Sigmoid colon (tissue), 7 donors: ENCODE measurements at places on chromosomes 2 and 18. TPM values are rescaled to one million over a fixed set of nuclear protein-coding genes. Genes with fewer than 3 reads are reported as not detected.

SDC1 gene
- total RNA-seq, result 0.33 TPM

CRYBA2 gene
- not detected for total RNA-seq

MYL1 gene
- total RNA-seq, result not detected

AQP12A gene
- not detected for total RNA-seq

RAX gene
- not detected for total RNA-seq

DNAJC5G gene
- 1.7 TPM for total RNA-seq

GAREM2 gene
- 1.8 TPM for total RNA-seq

ARHGEF33 gene
- total RNA-seq, result 2.2 TPM

GRCh38 chr18:11308499-11308898 lies 159.1 kb upstream of the PIEZO2 start:
- no peak overlapping the region for H3K4me3 ChIP-seq
- H3K36me3 ChIP-seq, result no peaks in the 10 kb centered on the region
- H3K27me3 ChIP-seq, result no peaks in the 10 kb centered on the region
- no peak for DNase-seq
- no peaks in the 10 kb centered on the region for H3K4me1 ChIP-seq
- H3K27ac ChIP-seq, result no peak overlapping the region

DNA sequence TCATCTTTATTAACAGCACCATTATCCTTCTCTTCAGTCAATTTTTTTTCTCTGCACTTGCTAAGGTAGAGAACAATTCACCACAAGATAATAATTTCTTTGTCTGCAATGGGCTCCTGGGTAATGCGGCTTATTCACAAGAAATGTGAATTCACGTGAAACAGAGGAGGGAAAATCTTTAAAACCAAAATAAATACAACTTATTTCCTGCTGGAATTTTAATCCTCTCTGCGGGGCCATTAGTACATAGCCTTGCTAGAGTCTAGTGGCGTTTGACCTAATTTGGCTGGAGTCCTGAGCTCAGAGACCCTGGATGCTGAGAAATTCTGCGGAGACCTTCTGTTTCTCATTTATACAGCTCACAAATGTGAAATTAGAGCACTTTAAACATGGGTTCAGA lies 319.3 kb upstream of the MMADHC start:
- no peak overlapping the region for H3K27ac ChIP-seq
- H3K27me3 ChIP-seq, result no peaks in the 10 kb centered on the region
- H3K4me1 ChIP-seq, result no peaks in the 10 kb centered on the region
- H3K4me3 ChIP-seq, result no peak overlapping the region
- no peak for DNase-seq

GRCh38 chr2:160220545-160221009 lies 20.5 kb upstream of the ITGB6 start:
- H3K27me3 ChIP-seq, result no peaks in the 10 kb centered on the region
- DNase-seq, result no peak
- H3K27ac ChIP-seq, result no peak overlapping the region
- no peak overlapping the region for H3K4me3 ChIP-seq

DNA sequence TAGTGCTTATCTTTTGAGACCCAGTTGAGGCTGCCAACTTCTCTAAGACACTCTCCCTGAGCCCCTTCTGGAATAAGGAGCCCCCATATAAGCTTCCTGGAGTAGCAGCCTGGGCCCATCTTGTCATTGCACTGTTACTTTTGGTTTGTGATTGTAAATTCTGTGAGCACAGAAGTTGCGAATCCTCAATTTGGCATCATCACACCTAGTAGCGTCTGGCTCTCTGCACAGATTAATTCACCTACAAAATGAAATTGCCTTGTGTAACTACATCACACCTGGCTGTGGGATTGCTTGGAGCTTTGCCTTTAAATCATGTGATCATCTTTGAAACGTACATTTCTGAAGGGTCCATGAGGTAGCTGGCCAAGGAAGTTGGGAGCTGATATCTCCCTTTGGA lies 193.2 kb upstream of the BCL2L11 start:
- no peaks in the 10 kb centered on the region for H3K4me1 ChIP-seq
- H3K27ac ChIP-seq, result no peak overlapping the region
- no peak overlapping the region for H3K4me3 ChIP-seq
- H3K27me3 ChIP-seq, result no peaks in the 10 kb centered on the region

DNA sequence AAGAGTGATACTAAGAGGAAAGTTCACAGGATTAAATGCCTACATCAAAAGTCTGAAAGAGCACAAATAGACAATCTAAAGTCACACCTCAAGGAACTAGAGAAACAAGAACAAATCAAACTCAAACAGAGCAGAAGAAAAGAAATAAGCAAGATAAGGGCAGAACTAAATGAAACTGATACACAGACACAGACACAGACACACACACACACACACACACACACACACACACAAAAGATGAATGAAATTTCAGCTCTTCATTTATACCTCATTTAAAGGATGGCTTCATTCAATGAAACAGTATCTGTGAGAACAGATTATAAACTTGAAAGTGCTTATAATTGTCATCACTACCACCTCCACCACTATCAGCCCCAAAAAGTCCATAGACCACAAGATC lies 428.9 kb downstream of the MBD2 start:
- H3K4me3 ChIP-seq, result no peak overlapping the region
- no peak overlapping the region for H3K27ac ChIP-seq
- no peaks in the 10 kb centered on the region for H3K36me3 ChIP-seq
- no peak for DNase-seq

DNA sequence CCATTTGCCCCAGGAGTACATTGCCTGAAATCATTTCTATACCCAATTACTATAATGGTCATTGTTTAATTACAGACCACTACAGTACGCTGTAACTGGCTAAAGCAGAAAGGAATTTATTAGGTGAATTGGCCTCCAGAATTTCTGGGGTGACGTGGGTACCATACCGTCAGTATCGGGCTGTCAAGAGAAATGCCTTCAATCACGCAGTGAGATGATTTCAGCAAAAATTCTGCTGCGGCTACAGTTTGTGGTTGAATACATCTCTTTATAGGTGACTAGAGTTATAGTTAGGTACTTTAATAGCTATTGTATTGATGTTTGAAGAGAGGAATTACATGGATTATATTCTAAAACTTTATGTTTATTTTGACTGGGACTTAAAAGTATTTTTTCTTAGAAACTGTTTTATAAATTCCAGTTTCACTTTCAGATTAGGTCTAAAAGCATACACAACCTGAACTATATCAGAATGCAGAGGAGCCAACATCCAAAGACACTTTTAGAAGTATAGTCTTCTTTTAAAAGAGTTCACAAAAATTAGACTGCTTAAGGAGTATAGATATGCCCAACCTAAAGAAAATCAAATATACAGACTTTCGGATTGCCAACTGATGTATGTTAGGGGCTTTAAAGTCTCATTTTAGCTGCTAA lies 128.4 kb downstream of the TTC27 start:
- H3K4me1 ChIP-seq, result no peaks in the 10 kb centered on the region
- H3K36me3 ChIP-seq, result peaks cover 4% of the 10 kb centered on the region
- H3K4me3 ChIP-seq, result no peak overlapping the region

- H3K27ac ChIP-seq, result no peak overlapping the region
- H3K4me3 ChIP-seq, result no peak overlapping the region
- H3K4me1 ChIP-seq, result peaks cover 14% of the 10 kb centered on the region
- DNase-seq, result no peak
- H3K27me3 ChIP-seq, result no peaks in the 10 kb centered on the region
- H3K36me3 ChIP-seq, result no peaks in the 10 kb centered on the region
Observed at GRCh38 chr2:150528861-150529801, 41.7 kb upstream of the RND3 start.

DNA sequence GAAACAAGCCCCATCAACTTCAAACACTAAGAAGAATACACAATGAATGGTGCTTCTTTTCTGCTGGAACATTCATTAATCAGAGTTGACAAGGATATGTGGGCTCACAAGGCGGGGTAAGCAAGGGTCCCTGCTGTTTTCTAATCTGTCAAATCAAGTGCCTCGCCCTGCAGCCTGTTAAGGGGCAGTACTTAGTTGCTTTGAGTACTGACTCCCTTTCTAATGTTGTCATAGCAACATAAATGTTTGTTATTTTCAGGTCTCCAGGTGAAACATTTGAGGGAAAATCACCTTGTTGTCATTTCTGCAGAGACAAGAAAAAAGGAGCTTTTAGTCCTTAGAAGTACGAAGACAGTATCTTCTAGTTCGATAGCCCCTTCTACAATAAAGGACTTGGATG lies 284.7 kb upstream of the PKDCC start:
- H3K36me3 ChIP-seq, result no peaks in the 10 kb centered on the region
- no peaks in the 10 kb centered on the region for H3K27me3 ChIP-seq
- H3K4me1 ChIP-seq, result no peaks in the 10 kb centered on the region
- no peak overlapping the region for H3K27ac ChIP-seq

DNA sequence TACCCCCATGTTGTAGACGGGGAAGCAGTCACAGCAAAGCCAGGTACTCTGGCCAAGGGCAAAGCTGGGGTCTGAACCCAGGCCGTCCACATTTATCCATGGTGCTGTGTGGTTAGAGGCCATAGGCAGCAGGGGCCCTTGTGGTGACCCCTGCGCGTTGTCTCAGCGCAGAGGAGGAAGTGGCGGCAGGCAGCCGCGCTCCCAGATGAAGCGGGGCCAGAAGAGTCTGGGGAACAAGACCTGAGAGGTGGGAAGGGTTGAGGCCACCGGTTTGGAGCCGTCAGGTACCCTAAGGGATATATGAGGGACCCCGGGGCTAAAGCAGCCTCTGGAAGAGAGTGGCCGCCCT lies 770 bp downstream of the ZNF396 start:
- no peak for DNase-seq
- H3K27me3 ChIP-seq, result no peaks in the 10 kb centered on the region
- H3K4me3 ChIP-seq, result peak overlapping the region; percentile 91
- H3K27ac ChIP-seq, result no peak overlapping the region
- H3K4me1 ChIP-seq, result no peaks in the 10 kb centered on the region

DNA sequence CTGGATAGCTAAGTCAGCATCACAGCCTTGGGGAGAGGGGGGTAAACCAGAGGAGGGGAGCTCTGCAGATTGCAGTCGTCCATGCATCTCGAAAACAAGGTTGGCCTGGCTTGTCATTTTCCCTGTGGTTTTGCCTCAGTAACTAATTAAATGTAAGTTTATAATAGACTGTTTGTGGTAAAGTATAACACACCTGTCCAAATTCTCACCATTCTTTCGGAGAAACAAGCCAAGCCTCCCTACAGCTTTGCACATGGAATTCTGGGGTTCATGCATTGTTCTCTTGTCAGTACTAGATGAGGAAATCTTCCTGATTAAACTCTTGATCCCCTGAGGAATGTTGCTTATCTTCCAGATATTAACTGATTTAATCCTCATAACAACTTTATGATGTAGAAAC lies 1065.2 kb upstream of the FAM98A start:
- no peak overlapping the region for H3K4me3 ChIP-seq
- H3K27me3 ChIP-seq, result no peaks in the 10 kb centered on the region
- no peak overlapping the region for H3K27ac ChIP-seq
- H3K36me3 ChIP-seq, result no peaks in the 10 kb centered on the region
- no peaks in the 10 kb centered on the region for H3K4me1 ChIP-seq
- no peak for DNase-seq

DNA sequence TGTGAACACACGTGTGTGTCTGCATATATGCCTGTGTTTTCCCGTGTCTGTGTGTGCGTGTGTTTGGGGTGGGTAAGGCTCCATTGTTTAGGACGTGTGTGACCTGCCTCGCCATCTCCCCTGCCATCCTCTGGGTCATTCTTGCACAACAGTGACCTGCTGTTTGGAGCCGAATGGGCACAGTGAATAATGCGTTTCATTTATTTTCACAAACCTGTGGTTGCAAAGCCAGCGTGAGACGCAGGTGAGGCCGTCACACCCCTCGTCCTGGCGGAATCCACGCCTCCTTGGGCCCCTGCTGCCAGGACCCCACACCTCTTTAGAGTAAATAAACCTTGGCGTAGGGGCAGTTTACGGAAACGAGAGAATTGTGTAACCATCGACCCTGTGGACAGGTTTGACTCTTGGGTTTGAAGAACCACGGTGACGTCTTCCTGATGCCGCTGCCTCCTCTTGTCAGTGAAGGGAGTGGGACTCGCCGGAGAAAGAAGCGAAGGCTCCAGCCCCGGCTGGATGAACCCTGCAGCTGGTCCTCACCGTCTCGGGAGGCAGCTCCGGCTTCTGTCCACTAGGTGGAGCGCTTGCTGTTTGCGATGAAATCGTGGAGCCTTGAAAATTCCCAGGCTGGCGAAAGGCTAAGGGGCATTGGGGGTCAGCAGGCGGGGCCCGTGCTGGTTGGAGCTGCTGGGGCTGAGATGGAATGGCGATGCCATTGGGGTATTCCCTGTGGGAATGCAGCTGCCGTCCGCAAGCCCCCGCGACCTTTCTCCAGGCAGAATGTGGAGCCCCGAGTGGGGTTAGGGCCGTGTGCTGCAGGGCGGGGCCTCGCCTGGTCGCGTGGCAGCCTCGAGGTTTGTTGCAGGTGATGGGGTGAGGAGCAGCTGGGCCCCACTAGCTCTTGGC lies 81.1 kb downstream of the RTP5 start:
- H3K4me1 ChIP-seq, result peaks cover 4% of the 10 kb centered on the region
- H3K27me3 ChIP-seq, result peaks cover 26% of the 10 kb centered on the region
- H3K36me3 ChIP-seq, result no peaks in the 10 kb centered on the region
- H3K27ac ChIP-seq, result no peak overlapping the region

GRCh38 chr2:105494683-105495425 lies 96.0 kb upstream of the FHL2 start:
- H3K36me3 ChIP-seq, result no peaks in the 10 kb centered on the region
- no peak overlapping the region for H3K4me3 ChIP-seq
- no peaks in the 10 kb centered on the region for H3K27me3 ChIP-seq
- no peaks in the 10 kb centered on the region for H3K4me1 ChIP-seq
- no peak overlapping the region for H3K27ac ChIP-seq

DNA sequence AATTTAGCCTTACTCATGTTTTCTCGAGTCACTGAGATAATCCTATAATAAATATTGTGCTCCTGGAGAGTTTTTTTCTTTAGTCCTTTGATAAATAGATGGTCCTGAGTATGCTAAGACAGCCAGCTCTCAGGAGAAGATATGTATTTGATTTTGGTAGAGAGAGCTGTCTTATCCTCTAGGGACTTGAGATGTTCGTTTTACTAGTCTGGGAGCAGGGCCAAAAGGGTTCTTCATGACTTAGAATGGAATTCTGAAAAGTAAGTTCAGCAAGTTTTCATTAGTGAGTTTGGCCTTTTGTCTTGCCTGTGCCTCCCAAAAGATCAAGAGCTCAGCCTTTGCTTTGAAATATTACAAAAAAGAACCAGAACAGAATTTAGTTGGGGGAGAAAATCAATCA lies 246.7 kb downstream of the BABAM2 start:
- H3K4me3 ChIP-seq, result no peak overlapping the region
- DNase-seq, result peak; percentile 85
- no peaks in the 10 kb centered on the region for H3K27me3 ChIP-seq
- H3K4me1 ChIP-seq, result no peaks in the 10 kb centered on the region

- H3K27ac ChIP-seq, result peak overlapping the region; percentile 44
- no peak for DNase-seq
- peaks cover 14% of the 10 kb centered on the region for H3K4me1 ChIP-seq
- no peak overlapping the region for H3K4me3 ChIP-seq
- H3K36me3 ChIP-seq, result no peaks in the 10 kb centered on the region
Observed at GRCh38 chr2:10413991-10414451, 34.1 kb downstream of the ODC1 start.
